ENCODE measurements at places on chromosomes 4 and X. TPM values are rescaled to one million over a fixed set of nuclear protein-coding genes. Genes with fewer than 3 reads are reported as not detected.
A peak's percentile ranks its signal among the peaks of the same experiment; 100 is the strongest.

- no peak for DNase-seq
These were observed 1.9 kb downstream of the CCDC110 start for GRCh38 chr4:185469580-185470154.

- DNase-seq: no peak
These were observed 115.8 kb downstream of the PPARGC1A start for GRCh38 chr4:23773884-23774636.

- DNase-seq: no peak
These were observed 405.8 kb upstream of the RPS6KA3 start for GRCh38 chrX:20672476-20672875.

DNA sequence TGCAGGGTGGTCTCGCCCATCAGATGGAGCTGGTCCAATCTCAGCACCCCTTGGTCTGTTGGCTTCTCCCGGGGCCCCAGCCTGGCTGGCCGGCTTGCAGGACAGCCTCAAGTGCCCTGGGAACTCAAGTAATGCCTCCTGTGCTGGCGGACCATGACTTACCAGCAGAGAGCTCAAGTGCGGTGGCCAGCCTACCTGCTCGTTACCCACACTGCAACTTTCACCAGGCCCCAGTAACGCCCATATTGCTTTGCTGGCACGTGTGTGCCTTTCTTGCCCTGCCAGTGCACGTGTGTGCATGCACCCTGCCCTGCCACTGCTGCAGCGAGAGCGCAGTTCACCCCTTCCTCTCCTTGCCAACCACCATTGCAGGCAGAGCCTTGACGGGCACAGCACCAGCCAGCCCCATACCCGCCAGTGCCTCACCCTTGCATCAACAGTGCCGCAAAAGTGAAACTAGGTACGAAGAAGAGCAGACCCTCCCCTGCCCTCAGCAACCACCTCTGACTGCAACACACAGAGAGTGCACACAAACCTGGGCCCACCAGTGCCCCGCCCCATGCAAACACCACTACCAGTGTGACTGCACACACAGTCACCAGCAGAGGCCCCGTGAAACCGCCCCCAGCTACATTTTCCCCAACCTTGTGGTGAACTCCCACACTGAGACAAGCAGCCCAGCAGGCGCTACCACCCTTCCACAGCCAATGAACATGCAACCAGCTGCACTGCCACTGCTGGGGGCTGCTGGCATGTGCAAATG, 88.9 kb upstream of the POU3F4 start:
- DNase-seq: no peak

DNA sequence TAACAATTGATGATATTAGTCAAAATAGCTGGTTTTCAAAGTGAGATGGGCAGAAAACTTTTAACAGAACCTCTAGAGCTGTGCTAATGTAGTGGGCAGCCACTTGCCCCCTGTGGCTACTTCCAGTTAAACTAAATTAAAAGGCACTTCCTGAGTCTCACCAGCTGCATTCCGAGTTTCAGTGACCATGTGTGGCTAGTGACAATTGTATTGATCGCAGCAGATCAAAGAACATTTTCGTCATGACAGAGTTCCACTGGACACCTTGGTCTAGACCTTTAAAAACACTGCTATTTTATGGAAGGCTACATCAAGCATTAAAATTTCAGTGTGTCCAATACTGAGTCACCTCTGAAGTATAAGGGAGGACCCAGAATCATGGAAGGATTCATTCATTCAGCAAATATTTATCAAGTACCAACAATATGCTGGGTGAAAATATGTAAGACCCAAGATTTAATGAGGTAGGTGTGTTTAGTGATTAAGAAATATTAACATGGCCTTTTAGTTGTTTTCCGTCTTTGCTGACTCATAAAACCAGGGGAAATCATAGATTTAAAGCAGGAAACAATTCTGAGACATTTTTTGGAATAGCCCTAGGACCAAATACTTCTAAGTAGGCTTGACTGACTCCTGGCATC, 5.1 kb upstream of the FAT1 start:
- DNase-seq: no peak

DNA sequence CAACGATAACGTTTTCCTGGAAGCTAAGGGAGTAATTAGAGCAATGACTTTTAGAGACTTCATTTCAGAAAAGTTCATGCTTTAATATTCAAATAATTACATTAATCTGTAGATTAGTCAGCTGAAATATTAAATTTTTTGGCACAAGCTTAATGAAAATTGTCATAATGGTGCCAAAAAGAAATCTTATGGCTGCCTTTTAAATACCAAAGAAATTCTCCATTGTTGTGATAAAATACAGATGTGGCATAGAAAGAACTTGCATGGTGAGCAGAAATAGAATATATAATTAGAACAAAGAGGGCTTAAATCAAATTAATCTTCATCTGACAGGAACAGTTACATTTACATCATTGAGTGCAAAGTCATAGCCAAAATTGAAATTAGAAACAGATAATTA, 263.5 kb downstream of the AFF2 start:
- no peak for DNase-seq

DNA sequence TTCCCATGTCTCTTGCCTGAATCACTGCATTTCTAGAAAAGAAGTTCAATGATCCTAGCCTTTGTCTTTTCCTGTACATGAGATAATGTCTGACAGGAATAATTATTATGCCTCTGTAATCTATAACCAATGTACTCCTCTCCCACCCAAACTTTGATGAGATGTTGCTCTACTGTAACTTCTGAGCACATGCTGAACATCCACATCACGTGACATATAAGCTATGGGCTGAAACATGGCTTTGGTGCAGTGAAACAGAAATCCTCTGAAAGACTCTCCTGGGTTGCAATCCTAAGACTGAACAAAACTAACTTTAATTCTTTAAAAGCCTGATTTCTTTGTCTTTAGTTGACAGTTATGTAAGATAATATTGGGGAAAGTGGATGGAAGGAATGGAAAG, 1.5 kb upstream of the ADAD1 start:
- no peak for DNase-seq

DNA sequence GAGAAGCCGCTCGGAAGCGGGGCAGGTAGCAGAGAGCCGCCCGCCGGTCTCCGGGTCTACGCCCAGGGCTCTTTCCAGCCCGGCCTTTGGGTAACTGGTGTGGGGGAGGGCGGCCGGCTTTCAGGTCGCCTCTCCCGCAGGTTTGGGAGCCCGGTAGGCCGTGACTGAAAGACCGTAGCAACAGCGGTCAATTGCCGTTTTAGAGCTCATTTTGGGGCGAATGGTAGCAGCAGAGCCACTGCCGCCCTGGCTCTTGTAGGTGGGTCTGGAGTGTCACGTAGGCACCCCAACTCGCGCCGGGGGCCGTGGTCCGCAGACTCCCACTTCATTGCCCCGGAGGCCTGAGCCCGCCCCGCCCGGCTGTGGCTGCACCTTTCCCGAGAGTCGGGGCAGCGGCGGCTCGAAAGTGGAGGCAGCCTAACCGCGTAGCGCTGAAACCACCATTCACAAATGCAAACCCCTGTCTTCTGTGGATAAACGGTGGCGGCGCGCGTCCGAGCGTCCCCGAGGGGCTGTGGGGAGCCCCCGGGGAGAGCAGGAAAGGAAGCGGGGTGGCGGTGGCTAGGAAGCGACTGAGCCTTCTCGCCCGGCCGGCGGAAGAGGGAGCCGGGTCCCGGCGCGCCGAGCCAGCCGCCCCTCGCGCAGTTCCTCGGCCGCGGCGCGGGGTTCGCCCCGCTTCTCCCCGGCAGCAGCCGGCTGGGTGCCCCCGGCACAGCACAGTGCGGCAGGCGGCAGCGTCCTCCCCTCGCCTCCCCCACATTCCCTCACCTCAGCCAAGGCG, 2185.1 kb upstream of the TENM3 start:
- peak; percentile 88 for DNase-seq

GRCh38 chr4:121266982-121267381, 102.9 kb upstream of the TNIP3 start:
- no peak for DNase-seq

DNA sequence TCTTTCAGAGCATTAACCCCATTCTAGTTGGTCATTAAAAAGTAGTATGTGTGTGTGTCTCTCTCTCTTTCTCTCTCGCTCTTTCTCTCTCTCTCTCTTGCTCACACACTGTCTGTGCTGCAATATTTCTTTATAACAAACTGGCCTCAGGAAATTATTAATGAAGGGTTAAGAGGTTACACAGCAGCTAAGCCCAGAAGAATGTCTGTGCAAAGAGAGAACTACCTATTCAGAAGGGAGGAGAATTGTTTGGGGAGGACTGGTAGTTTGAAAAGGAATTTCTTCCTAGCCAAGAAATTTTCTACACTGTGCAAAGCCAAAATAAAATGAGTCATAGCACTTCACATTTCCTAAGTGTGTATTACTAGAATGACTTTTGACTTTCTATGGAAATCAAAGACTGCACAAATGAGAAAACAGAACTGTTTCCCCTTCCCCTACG, 22.2 kb downstream of the PDGFC start:
- no peak for DNase-seq

GRCh38 chrX:31291131-31291530, 219.3 kb upstream of the FTHL17 start:
- no peak for DNase-seq

GRCh38 chr4:61886131-61886530, 686.0 kb downstream of the ADGRL3 start:
- DNase-seq: no peak

GRCh38 chr4:138509346-138509745, 267.2 kb upstream of the SLC7A11 start:
- DNase-seq: no peak

DNA sequence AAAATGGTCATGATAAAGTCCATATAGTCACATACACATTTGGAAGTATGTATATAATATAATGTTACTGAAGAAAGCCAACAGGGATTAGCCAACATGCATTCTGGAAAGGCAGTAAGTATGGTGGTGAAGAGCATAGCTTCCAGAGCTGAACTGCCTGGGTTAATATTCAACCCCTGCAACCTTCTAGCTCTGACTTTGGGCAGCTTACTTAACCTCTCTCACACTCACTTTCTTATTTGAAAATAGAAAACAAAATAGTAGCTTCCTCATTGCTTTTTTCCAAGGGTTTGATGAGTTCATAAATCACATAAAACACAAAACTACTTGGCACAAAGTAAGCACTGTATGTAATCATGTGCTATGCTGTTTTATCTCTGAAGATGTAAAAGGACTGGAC, 216.4 kb downstream of the CHIC2 start:
- no peak for DNase-seq

DNA sequence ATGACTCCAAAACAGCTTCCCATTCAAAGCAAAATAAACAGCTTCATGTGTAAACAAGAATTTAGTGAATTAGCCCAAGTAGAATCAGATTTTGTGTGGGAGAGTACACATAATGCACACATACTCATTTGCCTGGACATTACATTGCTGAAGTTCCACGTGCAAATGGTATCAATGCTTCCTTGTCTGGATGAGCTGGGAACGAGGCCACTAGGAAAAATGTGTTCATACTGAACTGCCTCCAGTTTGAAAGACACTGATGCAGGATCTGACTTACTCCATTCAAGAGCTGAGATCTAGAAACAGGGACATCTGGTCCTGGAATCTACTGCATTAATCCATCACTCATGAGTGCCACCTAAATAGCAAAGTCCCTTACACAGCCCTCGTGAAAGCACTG, 228.0 kb downstream of the APBB2 start:
- DNase-seq: no peak

GRCh38 chr4:7698584-7698983, 241.1 kb downstream of the AFAP1 start:
- no peak for DNase-seq

- DNase-seq: no peak
These were observed 210.4 kb downstream of the KLHL4 start for GRCh38 chrX:87728024-87728423.

GRCh38 chr4:173530326-173531085, 477 bp upstream of the HAND2 start:
- DNase-seq: no peak

- DNase-seq: no peak
These were observed at the start of gene KCNIP4 for GRCh38 chr4:21948347-21949072. Gene KCNIP4, minus strand, starts transcription at chr4:21948772.

- no peak for DNase-seq
These were observed 82.5 kb downstream of the FAT4 start for GRCh38 chr4:125397226-125397625.

DNA sequence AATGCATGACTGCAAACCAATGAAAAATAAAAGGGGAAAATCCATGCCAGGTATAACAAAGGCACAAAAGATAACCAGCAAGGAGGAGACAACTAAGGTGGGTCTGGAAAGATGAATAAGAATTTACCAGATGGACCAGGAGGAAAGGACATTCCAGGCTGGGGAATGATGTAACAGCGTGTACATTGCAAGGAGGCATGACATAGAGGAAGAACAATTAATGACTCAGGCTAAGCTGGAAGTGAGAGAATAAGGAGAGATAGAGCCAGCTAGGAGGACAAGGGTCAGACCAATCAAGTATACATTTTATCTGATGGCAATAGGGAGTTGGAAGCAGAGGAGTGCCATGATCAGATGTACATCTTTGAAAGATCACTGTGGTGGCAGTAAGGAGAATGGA, 57.0 kb downstream of the MTMR8 start:
- DNase-seq: no peak

DNA sequence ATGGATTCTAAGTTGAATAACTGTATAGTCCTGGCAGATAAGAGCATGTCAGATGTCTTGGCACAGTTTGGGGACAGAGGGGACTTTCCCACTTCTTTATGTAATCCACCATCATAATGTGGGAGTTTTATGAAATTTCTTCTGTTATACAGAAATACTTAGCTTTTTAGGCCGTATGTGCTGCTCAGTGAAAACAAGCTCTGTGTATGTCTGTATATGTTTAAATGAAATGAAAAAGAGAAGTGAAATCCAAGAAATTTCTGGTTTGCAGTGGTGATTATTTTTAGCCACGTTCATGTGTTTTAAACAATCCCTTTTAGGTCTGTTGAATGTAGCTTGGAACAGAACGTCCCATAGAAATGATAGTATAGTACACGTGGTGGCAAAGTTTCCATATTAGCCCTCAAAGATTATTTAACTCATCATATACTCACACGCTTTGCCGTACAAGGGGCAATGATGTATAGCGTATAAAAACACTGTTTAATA, 41.0 kb downstream of the GAB1 start:
- no peak for DNase-seq

GRCh38 chr4:86060341-86060740, 299.5 kb downstream of the MAPK10 start:
- DNase-seq: no peak

IL2RG gene
- 5.8 TPM for total RNA-seq

PRSS12 gene
- 0.16 TPM for total RNA-seq

CSN1S1 gene
- 32.3 TPM for total RNA-seq

CABS1 gene
- total RNA-seq: not detected

GAGE12H gene
- not detected for total RNA-seq

NXF2 gene
- total RNA-seq: not detected

SHOX gene
- total RNA-seq: 0.10 TPM

GAGE1 gene
- total RNA-seq: not detected

CSAG1 gene
- not detected for total RNA-seq

NMU gene
- not detected for total RNA-seq
